Dermis blood vessel endothelial cell (primary cell): ENCODE measurements at places on chromosomes 5 and 9.
A peak's percentile ranks its signal among the peaks of the same experiment; 100 is the strongest.

GRCh38 chr5:106454651-106455415, 1215.9 kb downstream of the EFNA5 start:
- peak; percentile 15 for DNase-seq

DNA sequence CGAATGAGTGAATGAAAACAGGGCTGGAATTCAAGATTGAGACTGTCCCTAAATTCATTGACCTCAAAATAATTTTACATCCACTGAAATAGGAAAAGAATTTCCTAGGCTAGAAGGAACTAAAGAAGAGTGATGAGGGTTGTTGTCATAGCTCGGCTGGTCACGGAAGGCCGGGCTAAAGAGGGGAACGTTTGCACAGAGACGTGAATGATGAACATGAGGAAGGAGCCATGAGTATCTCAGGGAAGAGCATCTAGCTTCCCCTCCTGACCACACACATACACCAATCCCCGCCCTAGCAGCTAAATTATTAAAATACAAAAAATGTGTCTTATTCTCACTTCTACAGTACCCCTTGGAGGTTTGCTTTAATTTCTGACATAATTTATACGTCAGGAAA, 124.4 kb upstream of the ABCA1 start:
- no peak for DNase-seq

GRCh38 chr9:129237164-129237611, 59.1 kb upstream of the IER5L start:
- DNase-seq: peak; percentile 43

DNA sequence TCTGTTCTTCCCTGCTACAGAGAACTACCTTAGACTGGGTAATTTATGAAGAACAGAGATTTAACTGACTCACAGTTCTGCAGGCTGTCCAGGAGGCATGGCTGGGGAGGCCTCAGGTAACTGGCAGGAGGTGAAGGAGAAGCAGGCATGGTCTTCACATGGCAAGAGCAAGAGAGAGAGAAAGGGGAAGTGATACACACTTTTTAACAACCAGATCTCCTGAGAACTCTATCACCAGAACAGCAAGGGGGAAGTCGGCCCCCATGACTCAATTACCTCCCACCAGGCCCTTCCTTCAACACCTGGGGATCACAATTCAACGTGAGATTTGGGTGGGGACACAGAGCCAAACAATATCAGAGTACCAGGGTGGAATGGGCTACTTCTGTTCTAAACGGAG, 766.8 kb downstream of the TLE1 start:
- no peak for DNase-seq

GRCh38 chr9:101114317-101114716, 85.8 kb downstream of the PLPPR1 start:
- DNase-seq: no peak

GRCh38 chr5:78574131-78574673, 74.4 kb downstream of the LHFPL2 start:
- DNase-seq: no peak

- no peak for DNase-seq
Observed at GRCh38 chr5:179289756-179290385, 55.4 kb downstream of the ADAMTS2 start.

- DNase-seq: no peak
Observed at GRCh38 chr5:16784843-16785791, 151.0 kb downstream of the MYO10 start.

GRCh38 chr9:96612966-96613589, 6.6 kb downstream of the CDC14B start:
- no peak for DNase-seq

DNA sequence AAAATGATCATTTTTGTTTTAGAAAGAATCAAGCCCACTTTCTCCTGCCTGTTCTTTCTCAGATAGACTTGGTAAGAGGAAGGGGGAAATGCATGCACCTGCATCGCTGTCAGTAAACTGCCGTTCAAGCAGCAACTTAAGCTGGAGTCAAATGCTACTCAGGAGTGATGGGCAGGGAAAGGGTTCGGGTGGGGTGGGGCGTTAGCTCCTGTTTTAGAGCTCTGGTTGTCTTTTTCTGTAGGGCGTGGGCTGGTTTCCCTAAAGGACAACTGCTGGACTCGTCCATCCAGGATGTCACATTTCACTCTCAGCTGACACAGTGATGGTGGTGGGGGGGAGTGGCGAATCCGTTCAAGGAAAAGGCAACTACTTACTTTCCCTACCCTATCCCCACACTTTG, 75.0 kb downstream of the NDFIP1 start:
- no peak for DNase-seq

DNA sequence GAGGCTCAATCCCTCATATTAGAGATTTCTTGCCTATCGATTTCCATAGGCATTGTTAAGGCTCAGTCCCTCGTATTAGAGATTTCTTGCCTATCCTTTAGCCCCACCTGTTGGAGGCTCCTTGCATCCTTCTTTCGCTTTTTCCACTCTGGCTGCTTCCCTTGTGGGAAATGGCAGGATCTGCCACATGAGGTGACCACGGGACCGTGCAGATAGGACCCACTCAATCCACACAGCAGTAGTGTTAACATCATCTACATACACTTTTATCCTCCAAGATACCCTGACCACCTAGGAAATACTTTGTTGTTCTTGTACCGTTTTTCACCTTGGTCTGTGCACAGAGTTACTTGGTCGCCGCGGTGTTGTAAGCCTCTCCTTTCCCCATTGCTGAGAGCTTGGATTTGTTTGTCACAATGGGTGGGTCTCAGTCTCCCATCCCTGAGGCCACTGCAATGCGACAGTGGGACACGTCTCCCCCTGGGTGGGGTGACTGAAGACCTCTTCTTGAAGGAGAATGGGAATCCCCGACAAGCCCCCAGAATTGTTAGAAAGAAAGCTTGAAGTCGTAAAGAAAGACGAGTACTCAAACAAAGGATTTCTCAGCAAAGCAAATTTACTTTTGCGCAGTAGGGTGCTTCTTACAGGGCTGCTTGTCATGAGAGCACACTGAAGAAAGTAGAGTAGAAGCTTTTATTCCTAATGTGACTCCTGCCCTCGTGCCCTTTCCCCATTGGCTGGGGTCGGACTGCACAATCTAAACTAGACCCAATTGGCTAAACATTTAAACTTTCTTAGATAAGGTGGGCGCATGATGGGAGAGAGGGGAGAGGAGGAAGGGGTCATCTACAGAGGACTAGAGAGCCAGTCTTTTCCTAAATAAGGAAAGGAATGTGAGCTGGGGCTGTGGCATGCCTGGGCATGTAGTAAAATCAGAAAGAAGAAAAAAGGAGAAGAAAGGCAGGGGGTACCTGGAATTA, 19.8 kb downstream of the IFT74 start:
- peak; percentile 73 for DNase-seq

DNA sequence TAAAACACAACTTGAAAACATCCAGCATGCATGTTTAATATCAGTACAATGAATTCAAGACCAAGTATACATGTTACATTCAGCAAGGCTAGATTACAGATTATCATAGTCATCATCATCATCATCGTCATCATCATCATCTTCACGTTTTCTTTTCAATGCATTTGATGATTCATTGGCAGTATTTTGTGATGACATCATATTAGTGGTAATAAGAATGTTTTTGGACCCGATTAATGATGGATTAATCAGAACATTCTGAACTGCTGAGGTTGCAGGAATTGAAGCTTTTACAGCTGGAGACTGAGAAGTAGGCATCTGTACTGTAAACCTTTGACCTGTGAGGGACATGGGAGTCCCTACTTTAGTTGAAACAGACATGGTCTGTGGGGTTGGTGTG, 4.5 kb downstream of the AK6 start:
- DNase-seq: no peak

- DNase-seq: no peak
Observed at GRCh38 chr5:158116965-158117364, 258.0 kb upstream of the CLINT1 start.

DNA sequence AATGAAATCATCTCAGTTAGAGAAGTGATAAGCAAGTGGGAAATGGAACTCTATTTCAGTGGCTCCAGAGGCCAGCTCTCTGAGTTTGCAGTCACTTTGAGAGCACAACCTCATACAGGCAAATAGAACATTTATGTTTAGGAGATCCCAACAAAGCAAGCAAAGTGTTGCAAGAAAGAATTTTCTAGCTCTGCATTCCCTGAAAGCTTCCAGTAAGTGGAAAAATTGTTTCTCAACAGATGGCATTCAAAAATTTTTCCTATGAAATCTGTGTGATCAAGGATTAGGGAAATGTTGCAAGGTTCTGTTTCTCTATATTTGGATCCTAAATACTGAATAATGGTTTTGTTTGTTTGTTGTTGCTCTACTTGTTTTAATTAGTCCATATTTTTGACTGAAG, 764.2 kb upstream of the ZNF608 start:
- DNase-seq: no peak

GRCh38 chr9:90814355-90814754, 12.7 kb downstream of the SYK start:
- DNase-seq: no peak

GRCh38 chr5:57986761-57987341, 473.0 kb downstream of the PLK2 start:
- DNase-seq: peak; percentile 48

DNA sequence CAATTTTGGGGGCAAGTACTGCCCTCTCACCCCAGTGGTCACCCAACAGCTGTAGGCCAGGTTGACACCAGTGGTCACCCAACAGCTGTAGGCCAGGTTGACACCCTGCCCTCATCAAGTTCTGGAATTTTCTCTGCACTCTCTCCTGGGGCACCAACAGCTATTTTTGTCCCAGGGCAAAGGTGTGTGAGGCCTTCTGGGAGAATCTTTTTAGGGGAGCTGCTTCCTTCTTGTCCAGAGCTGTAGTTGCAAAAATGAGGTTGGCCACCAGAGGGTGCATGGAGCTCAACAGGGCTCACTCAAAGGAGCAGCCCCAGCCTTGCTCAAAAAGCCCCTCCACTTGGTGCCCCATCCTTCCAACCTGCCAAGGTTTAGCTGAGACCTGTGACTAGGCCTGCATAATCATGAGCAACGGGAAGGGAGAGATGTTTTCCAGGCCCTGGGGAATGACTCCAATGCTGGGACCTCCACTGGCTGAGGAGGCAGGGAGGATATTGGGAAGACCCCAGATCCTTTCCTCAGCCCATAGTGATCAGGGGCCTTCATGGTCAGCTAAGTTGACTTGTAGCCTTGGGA, 10.6 kb upstream of the P4HA2 start:
- peak; percentile 85 for DNase-seq

DNA sequence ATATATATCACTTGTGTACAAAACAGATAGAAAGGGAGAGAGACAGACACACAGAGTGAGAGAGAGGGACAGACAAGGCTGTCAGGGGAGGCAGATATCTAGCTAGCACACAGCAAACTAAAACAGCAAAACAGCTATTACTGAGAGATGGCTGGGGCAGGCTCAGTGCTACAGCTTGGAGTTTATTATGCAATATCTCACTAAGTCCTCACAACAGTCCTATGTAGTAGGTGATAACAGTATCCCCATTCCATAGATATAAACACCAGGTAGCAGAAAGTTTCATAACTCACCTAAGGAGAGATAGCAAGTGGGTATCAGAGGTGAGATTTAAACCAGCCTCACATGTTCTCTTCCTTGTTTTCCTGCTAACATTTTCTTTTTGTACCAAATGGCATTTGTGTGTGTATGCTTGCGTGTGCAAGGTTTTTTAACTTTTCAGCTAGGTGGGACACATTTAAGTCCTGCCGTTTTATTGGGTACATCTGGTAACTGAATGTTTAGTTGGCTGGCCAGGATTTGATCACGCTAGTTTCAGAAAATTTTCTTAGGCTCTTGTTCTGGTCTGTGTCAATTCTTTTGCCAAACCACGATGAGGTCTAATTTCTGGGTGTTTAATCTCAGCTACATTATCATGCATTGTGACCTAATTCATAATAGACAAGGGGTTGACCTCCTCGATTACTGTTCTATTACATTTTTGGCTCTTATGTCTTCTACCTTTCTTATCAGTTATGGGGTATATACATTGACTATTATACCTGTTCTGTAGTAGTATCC, 105.1 kb downstream of the LMNB1 start:
- no peak for DNase-seq

DNA sequence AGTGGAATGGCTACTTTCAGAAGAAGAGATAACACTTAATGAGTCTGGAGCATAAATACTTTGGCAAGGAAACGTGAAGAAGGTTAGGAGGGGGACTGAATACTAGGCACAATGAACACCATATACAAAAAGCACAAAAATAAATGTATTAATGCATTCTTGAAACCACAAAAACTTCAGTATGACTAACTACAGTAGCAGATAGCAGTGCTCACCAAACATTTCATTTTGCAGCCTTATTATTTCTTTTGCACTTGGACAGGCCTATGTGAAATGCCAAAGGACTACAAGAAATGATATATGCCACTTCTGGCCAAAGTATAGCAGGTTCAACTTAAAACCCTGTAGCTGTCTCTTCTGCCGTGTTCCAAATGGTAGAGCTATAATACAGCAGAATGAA, 26.3 kb downstream of the UBQLN1 start:
- DNase-seq: no peak

DNA sequence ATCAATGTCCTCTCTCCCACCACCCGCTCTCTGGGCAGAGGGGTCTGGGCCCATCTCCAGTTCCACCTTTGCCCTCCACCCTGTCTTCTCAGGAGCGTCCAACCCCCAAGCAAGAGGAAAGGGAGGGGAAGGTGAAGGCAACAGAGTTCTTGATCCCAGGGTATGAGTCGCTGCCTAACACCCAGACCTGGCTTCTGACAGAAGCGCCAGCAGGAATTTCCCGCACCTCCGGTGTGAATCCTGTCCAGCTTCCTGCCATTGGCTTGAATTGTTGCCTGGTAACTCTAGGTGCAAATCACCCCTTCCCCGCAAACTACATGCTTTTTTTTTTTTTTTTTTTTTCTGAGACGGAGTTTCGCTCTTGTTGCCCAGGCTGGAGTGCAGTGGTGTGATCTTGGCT, 84.2 kb upstream of the IER5L start:
- peak; percentile 49 for DNase-seq

DNA sequence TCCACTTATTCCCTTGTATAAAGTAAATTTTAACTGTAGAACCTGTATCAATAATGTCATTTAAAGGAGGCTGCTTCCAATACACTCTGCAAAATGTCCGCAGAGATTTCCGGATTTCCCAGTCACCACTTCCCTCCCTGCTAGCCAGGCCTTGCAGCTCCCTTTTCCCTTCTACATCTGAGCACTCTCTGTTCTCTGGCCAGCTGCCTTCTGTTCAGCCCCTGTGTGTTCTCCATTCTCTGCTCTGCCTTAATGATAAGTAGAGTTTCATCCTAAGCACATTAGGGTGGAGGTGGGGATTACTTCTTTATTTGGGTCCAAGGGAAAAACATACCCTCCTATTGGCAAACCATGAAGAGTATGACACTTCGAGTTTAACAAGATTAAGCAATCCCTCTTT, 719.6 kb upstream of the WWC1 start:
- DNase-seq: no peak

GRCh38 chr5:163730206-163730756, 224.9 kb downstream of the MAT2B start:
- DNase-seq: peak; percentile 9
